ENCODE measurements at places on chromosomes 12 and 14.

GRCh38 chr12:95322326-95322725, 104.7 kb downstream of the VEZT start:
- DNase-seq: no peak

GRCh38 chr12:10900530-10900929, 8.8 kb downstream of the TAS2R13 start:
- no peak for DNase-seq

- no peak for DNase-seq
These were observed 41.6 kb downstream of the KCNK10 start for GRCh38 chr14:88281447-88281846.

DNA sequence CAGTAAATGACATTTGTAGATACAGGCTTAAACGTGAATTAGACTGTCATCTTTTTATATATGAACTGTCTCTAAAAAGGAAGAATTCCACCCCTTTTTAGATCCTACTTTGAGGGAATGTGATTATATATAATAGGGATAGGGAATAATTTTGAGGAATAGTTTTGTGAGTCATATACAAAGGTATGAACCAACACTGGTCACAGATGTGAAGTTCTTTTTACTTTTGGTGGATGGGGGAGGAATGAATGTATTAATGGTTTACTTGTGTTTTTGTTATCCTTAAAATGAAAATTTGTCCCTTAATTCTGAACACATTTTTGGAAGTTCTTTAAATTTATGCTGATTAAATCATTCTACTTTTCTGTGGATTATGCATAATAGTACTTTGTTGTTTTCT, 30.4 kb downstream of the FRS2 start:
- no peak for DNase-seq

- no peak for DNase-seq
These were observed 801.3 kb downstream of the BCL11B start for GRCh38 chr14:98470663-98471062.

DNA sequence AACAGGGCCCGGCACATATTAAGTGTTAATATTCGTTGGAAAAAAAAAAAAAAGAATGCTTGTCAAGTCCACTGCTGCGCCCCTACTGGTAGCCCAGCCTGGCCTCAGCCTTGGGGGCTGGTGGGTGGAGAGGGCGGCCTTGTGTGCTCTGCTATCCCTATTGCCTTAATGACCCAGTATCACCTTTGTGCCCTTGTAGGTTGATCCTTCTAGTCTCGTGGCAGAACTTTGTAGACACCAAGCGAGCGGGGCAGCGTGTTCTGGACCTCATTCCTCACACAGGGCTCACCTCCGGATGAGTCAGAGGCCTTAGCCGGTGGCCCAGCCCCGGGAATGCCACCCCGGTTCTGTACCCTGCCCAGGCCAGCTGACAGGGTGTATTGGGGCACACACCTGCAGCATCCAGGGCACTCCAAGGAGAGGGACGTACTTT, 1.8 kb upstream of the RCOR1 start:
- no peak for DNase-seq

DNA sequence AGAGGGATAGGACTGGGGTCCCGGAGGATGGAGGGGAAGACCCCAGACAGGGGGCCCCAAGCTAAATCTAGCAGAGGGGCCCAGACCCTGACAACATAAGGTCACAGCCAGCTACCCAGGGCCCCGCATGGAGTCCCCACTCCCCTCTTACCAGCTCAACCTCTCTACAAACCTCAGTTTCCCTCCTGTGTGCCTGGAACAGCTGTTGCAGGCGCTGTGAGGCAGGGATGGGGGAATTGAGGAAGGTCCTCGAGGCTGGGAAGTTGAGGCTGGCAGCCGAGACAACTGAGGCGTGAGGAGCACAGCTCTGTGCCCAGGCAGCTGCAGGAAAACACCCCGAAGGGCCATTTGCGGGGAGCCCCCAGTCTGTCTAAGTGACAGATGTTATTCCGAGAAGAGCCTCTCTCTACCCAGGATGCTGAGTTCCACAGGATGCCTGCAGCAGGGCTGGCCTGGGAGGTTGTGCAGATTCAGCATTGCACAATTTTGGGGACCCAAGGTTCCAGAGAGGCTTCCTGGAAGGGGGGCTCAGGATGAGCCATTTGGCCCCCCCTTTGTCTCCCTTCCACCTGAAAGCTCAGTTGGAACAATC, 42.7 kb upstream of the NCOR2 start:
- no peak for DNase-seq

- no peak for DNase-seq
These were observed 14.7 kb downstream of the CLEC7A start for GRCh38 chr12:10115311-10115710.

- DNase-seq: no peak
These were observed 6.9 kb downstream of the SMCO2 start for GRCh38 chr12:27453421-27453820.

- DNase-seq: no peak
These were observed 134.9 kb upstream of the IFNG-AS1 start for GRCh38 chr12:67854351-67854750.

DNA sequence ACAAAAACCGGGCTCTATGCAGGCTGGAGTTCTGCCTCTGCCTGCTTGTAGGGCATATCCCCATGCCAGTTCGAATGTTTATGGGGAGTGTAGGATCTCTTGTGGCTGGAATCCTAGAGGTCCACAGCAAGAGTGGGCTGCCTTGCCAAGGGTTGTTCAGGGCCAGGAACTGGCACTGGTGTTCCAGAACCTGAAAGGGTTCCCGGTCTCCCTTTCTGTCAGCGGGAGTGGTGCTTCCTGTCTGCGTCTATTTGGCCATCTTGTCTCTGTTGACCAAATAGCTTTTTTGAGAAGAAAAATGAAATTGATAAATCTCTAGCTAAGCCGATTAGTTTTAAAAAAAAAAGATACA, 17.8 kb downstream of the OLR1 start:
- no peak for DNase-seq

- DNase-seq: no peak
These were observed 132.7 kb downstream of the PAPOLA start for GRCh38 chr14:96634896-96635295.

GRCh38 chr12:112151766-112152541, 26.6 kb downstream of the TRAFD1 start:
- no peak for DNase-seq

- DNase-seq: no peak
These were observed 12.1 kb downstream of the NUAK1 start for GRCh38 chr12:106126441-106127337.

Data from T-helper 9 cell (primary cell).